ENCODE measurements at places on chromosomes 1 and 21.

- DNase-seq, result no peak
Measured at GRCh38 chr1:224517171-224517570, 82.6 kb upstream of the WDR26 start.

DNA sequence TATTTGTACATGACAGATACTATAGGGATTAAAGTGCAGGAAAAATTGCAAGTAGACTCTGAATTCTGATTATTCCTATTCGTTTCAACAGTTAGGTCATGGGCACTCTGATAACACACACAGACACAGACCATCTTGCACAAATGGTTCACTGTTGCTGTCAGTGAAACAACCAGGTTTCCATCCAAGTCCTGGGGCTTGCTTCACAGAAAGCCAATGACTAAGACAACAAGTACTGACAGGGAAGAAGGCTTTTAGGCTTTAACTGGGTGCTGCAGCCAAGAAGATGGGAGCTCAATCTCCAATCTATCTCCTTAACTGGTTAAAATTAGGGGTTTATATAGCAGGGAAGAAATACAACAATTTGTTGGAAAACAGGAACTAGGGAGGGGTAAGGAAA is 57.6 kb downstream of the RIMS3 start:
- no peak for DNase-seq

GRCh38 chr1:99180343-99180808 is 83.9 kb upstream of the PLPPR4 start:
- DNase-seq, result peak; percentile 10

DNA sequence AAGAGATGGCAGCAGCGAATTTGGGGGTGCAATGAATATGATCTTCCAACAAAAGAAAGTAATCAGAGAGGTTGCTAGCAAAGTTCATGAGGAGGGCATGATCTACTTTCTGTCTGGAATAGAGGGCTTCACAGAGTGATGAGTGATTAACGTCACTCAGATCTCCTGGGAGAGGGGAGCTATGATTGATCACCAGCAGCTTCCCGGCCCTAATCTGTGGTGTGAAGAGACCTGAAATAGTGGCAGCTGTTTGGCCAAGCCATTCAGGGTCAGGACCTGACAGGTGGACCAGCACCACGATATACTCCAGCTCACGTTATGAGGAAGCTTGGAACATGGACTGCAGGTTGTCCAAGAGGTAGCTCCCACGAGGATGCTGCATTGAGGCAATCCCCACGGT is 19.9 kb upstream of the TMEM183A start:
- no peak for DNase-seq

GRCh38 chr1:9690440-9691107 is 39.0 kb downstream of the PIK3CD start:
- DNase-seq, result no peak

DNA sequence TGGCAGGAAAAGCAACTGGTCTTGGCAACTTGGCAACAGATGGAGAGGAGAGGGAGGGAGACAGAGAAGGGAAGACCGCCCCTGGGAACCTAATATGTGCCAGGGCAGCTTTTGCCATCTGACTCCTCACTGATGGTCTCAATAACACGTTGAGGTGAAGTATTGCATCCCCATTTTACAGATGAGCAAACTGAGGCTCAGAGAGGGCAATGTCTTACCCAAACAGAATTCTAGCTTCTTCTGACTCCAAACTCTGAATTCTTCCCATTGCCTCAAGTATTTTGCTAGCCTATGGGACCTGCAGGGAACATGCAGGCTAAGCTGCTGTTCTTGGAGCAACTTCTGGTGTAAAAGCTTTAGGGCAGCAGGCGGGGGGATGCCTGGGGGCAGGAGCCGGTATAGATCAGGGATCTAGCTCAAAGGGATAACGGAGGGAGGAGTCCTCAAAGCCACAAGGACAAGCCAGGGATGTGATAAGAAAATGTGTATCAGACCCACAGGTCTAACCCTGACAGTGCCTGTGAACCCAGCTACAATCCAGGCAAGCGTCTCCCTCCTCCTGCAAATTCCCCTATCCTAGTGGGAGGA is 7.2 kb upstream of the GUCA2A start:
- no peak for DNase-seq

GRCh38 chr1:175758601-175759000 is 15.2 kb upstream of the TNR start:
- DNase-seq, result no peak

- DNase-seq, result no peak
Measured at GRCh38 chr1:248111157-248111556, 16.2 kb downstream of the OR2L13 start.

GRCh38 chr21:15687208-15687607 is 42.6 kb upstream of the USP25 start:
- no peak for DNase-seq

DNA sequence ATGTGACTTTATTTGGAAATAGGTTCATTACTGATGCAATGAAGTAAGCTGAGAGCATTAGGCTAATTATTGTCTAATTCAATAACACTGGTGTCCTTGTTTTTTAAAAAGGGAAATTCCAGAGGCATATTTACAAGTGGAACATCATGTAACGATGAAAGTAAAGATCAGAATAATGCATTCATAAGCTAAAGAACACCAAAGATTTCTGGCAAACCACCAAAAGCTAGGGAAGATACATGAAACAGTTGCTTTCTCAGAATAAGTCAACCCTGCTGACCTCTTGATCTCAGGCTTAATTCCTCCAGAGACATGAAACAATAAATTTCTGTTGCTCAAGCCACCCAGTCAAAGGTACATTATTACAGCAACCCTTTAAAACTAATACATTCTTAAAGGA is 20.3 kb upstream of the IFI16 start:
- DNase-seq, result no peak

- no peak for DNase-seq
Measured at GRCh38 chr21:40146216-40146837, 279.1 kb downstream of the PCP4 start.

DNA sequence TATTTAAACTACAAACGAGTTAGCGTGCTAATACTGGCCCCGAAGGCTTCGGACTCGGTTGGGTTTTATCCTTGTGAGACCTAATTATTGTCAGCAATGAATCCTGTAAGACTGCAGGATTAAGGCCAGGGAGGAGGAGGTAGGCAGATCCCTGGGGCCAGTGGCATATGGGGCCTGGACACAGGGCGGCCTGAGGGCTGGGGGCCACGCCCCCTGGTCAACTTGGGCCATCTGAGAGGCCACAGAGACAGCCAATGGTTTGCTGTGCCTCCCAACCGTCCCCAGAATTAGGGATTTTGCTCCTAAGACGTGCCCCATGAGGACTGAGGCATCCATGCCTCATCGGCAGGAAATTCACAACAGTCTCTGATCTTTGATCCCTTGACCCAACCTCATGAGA is 31.1 kb upstream of the DISP3 start:
- DNase-seq, result no peak

- DNase-seq, result no peak
Measured at GRCh38 chr21:43691086-43691795, 27.7 kb upstream of the PDXK start.

DNA sequence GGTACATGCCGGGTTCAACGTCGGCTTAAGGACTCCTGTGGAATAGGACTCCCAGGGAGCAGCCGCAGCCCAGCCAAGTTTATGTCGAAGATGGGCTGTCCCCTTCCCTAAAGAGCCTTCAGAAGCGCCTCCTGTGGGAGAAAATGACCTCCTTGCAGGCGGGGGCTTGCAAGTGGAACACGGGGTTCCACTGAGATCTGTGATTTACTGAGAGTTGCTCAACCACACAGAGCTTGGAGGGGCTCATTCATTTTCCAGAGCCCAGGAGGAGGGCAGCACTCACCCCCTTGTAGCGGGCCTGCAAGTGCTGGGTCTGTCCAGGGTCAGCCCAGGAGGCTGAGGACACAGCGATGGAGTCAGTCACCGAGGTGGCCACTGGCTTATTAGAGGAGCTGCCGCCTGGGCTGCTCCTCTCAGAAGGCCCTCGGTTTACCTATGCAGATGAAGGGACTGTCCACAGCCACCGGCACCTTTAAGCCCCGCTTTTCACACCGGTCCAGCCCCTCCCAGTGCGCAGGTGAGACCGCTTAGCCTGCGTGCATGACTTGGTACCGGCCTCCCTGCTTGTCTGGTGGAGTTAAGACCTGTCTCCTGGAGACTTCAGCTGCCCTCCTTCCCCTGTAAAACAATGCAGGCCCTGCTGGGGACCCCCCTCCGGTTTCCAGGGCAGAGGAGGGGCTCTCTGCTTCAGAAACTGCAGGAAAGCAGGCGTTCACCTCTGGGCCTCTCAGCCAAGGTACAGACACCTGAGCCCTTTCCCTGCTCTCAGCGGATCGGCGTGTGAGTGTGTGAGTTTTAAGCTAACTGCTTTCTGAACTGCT is 57.5 kb downstream of the ATP5PO start:
- DNase-seq, result no peak

GRCh38 chr1:175287377-175287776 is 94.8 kb upstream of the KIAA0040 start:
- no peak for DNase-seq

DNA sequence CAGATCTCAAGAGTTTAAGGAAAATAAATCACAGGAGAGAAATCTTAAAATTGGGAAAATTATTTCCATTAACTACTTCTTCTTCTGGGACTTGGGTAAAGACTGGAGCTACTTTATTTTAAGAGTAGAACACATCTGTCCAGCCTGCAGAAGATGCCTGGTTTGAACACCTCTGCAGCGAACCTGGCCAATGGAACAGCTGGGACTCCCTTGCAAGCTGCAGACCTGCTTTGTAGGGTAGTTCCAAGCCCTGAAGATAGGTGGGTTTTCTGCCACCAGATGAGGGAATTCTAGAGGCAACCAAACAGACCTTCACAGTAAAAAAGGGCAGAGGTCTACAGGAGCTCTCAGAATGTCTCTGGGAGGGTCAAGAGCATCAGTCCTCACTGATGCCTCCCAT is 86.5 kb upstream of the CACNA1E start:
- no peak for DNase-seq

DNA sequence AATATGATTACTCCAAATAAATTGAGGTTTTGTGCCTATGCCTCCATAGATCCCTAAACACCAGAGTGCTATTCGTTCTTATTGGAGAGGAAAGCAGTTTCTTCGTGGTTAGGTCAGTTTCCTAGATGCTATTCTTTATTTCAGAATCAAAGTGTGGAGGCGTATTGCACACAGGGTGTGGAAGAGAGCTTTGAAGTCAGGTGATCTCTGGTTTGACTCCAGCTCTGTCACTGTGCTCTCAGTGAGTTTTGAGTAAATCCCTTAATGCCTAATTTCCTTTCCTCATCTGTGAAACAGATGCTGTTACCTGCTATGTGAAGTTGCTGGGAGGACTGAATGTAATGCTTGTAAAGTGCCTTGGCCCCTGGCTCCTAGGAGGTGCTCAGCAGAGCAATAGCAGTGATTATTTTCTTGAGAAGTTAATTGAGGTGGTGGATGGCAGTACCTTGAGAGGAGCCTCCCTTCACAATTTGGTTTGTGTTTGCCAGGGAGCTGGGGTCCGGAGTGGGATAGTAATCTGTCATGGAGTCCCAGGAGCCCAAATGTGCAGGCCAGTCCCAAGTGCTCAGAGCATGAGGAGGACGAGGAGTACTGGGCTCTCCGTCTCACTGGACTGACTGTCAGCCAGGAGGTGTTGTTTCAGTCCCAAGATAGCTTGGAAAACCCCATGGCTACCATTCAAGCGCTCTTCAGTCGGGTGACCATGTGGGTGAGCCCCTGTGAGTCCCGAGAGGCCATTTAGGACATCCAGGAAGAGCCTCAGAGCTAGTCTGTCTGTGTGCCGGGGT is 14.9 kb downstream of the NTPCR start:
- DNase-seq, result no peak

- no peak for DNase-seq
Measured at GRCh38 chr1:16979475-16980327, 719 bp downstream of the MFAP2 start.

DNA sequence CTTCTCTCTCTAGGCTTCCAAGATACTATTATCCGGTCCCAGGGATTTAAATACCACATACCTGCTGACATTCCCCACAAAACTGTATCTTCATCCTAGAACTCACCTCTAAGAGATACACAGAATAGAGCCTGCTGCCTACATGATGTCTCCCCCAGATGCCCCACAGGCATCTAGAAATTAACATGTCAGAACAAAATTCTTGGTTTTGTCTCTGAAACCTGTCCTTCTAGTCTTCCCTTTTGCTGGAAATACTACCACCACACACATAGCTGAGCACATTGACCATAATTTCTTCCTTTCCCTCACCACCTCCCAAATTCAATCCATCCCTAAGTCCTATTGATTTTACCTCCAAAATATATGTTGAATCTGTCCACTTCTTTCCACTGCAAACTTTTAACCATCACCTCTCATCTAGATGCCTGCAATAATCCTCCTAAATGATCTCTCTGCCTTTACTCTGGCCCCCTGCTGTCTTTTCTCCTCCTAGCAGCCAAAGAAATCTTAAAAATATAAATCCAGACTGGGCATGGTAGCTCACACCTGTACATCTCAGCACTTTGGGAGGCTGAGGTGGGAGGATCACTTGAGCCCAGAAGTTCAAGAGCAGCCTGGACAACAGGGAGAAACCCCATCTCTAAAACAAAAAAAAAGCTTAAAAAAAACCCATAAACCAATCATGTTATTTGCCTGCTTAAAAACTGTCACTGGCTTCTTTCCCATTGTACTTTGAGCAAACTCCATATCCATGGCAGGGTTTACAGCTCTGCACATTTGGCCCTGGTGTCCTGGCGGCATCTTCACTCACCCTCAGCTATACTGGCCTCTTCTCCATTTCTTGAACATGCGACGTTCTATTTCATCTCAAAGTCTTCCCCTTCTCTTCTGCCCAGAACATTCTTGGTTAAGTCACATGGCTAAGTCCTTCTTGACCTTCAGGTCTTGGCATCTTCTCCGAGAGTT is 6.2 kb upstream of the FAM76A start:
- no peak for DNase-seq

- no peak for DNase-seq
Measured at GRCh38 chr1:75135573-75136194, 1.5 kb downstream of the LHX8 start.

DNA sequence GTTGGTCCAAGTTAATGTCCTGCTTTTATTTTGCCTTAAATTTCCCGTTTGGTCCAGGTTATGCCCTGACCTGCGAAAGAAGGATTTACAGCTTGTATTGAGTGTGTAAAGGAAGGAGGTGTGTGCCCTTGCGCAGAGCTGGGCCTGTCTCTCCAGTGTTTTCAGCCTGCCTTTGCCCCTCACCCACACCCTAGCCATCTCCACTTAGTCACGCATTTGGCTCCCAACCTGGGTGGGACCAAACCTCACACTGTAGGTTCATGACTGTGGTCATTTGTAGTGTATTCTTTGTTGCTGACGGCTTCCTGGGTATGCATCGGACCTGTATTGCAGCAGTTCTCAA is 572 bp upstream of the SRSF10 start:
- no peak for DNase-seq

GRCh38 chr1:44217809-44218410 is 4.6 kb downstream of the DMAP1 start:
- peak; percentile 48 for DNase-seq

- no peak for DNase-seq
Measured at GRCh38 chr1:96598416-96599168, 123.0 kb upstream of the PTBP2 start.

GRCh38 chr21:14259747-14260146 is 43.8 kb downstream of the RBM11 start:
- DNase-seq, result no peak
